ENCODE measurements at places on chromosomes 3 and 15. TPM values are rescaled to one million over a fixed set of nuclear protein-coding genes. Genes with fewer than 3 reads are reported as not detected.

DNA sequence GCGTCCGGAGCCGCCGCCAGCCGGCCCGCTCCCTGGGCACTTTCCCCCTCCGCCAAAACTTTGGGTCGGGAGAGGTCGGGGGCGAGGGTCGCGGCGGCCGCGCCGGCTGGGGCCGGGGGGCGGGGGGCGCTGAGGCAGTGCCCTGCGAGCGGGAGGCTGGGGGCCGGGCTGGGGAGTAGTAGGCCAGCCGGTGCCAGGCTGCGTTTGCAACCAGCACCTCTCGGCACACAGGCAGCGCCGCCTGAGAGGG is 452 bp downstream of the BBX start:
- no peak for DNase-seq

DNA sequence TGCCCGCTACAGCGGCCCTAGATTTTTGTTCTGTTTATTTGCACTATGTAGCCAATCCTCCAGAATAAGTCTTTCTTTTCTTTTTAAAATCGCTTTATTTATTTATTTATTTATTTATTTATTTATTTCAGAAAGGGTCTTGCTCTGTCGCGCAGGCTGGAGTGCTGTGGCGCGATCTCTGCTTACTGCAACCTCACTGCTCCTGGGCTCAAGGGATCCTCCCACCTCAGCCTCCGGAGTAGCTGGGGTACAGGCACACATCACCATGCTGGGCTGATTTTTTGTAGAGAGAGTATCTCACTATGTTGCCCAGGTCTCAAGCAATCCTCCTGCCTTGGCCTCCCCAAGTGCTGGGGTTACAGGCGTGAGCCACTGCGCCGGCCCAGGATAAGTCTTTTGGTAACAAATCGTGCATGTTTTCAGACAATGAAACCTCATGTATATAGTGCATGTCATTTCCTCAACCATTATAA is 333 bp upstream of the MTFMT start:
- DNase-seq: no peak

- DNase-seq: no peak
Measured at GRCh38 chr15:97482521-97482920, 478.0 kb upstream of the ARRDC4 start.

DNA sequence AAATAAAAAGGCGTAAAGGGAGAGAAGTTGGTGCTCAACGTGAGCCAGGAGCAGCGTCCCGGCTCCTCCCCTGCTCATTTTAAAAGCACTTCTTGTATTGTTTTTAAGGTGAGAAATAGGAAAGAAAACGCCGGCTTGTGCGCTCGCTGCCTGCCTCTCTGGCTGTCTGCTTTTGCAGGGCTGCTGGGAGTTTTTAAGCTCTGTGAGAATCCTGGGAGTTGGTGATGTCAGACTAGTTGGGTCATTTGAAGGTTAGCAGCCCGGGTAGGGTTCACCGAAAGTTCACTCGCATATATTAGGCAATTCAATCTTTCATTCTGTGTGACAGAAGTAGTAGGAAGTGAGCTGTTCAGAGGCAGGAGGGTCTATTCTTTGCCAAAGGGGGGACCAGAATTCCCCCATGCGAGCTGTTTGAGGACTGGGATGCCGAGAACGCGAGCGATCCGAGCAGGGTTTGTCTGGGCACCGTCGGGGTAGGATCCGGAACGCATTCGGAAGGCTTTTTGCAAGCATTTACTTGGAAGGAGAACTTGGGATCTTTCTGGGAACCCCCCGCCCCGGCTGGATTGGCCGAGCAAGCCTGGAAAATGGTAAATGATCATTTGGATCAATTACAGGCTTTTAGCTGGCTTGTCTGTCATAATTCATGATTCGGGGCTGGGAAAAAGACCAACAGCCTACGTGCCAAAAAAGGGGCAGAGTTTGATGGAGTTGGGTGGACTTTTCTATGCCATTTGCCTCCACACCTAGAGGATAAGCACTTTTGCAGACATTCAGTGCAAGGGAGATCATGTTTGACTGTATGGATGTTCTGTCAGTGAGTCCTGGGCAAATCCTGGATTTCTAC is at the start of gene RARB:
Gene RARB (plus strand): TSS at position 322 of the 847 bp plus-strand sequence. CDS start 469 bp downstream, at position 791.
- DNase-seq: peak; percentile 93

Gene C2CD4A
- 0.86 TPM for polyA plus RNA-seq

DNA sequence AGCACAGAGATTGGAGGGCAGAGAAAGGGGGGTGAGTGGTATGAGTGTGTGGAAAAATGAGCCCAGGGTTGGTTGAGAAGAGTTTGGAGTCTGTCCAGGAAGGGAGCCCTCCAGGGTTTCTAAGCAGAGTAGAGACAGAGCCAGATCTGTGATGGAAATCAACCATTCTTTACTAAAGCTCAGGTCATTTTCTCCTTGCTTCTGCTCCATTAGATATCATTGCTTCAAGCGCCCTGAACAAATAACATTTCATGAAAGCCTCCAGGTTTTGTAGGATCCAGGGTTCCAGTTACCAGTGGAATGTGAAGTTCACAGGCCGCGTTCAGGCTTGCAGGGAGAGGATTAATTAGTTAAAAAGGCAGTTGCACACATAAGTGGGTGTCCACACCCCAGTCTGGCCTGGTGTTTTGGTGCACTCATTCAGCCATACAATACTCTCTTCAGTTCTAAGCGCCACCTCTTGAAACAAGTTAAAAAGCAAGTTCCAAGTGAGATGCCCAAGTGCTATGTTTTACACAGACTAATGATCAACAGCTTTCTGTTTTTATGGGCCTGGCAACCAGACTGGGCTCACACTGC is 16.4 kb upstream of the BOC start:
- DNase-seq: no peak

GRCh38 chr15:60764408-60764963 is 285.5 kb upstream of the ICE2 start:
- no peak for DNase-seq

GRCh38 chr3:138381950-138382715 is 33.8 kb downstream of the MRAS start:
- peak; percentile 36 for DNase-seq

- DNase-seq: no peak
Measured at GRCh38 chr3:51378726-51379125, 6.4 kb upstream of the MANF start.

DNA sequence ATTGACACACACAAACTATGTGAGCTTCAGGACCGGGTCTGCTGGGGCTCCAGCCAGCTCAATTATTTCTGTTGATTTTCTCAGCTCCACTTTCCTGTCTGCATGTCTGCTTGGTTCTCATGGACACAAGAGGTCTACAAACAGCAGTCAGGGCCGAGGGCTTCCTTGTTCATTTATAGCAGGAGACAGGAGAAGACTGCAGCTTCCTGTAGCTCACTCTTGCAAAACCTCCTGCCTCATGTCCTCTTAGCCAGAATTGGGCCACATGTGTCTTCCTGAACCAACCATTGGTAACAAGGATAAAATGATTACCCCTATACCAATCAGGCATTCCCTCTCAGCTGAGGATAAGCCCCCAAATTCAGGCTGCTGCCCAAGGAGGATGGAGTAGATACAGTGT is 182.8 kb downstream of the TLE3 start:
- no peak for DNase-seq

DNA sequence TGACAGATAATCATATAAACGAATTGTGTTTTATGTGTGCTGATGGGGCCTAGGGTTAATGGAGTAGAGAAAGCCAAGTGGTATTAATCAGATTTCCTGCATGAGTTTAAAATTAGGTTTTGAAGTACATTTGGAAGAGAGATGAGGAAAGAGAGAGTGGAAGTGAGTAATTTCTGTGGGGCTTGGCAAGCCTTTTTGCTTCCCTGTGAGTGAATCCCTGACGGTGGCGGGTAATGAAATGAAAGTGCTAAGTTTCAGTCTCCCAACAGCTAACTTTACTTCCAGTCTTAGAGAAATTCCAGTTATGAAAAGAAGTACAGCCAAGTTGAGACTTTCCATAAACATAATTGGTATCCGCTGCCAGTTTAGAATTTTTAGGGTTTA is 139.4 kb downstream of the BBX start:
- peak; percentile 61 for DNase-seq

- no peak for DNase-seq
Measured at GRCh38 chr15:59131969-59132562, 27.1 kb downstream of the CCNB2 start.

Gene TMEM212
- 0.41 TPM for polyA plus RNA-seq

Gene CPNE4
- polyA plus RNA-seq: 20.5 TPM

DNA sequence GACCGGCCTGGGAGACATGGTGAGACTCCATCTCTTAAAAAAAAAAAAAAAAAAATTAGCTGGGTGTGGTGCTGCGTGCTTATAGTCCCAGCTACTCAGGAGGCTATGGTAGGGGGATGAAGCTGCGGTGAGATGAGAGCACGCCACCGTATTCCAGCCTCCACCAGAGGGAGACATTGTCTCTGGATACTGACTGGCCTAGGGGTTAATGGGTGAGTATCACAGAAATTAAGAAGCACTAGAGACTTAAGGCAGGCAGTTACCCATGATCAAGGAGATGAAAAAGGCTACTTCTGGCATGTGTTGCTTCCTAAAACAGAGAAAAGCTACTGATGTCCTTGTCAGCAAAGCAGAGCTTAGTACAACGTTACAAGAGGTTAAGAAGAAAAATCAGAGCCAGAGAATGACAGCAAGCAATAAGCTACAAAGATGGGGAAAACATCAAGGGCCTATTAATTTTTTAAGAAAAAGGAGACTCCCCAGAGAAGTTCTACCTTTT is 8.6 kb downstream of the TFRC start:
- DNase-seq: peak; percentile 88

DNA sequence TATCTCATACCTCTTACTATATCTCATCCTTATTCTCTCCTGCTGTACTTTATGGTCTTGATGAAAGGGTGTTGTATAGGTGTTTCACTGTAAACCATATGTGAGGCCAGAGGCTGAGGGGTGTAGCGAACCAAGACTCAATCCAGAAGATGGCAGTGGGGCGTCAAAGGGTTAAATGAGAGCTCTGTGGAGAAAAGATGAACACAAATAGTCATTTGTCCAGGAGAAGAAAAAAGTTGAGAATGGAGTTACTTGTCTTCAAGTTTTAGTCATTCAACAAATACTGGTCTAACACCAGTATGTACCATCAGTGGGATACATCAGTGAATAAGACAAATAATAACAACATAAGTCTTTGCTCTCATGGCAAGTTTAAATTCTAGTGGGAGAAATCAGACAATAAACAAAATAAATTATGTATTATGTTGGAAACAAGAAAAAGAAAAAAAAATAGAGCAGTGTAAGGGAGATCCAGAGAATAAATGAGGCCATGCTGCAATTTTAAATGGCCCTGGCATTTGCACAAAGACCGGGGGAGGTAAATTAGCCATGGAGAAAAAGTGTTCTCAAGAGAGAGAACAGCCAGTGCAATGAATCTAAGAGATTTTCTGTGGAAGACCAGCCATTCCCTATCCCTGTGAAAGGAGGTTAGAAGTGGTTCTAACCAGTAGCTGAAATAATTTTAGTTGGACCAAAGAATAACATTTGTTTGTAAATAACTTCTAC is 77.0 kb upstream of the UMPS start:
- peak; percentile 79 for DNase-seq

- no peak for DNase-seq
Measured at GRCh38 chr15:42090370-42090769, 4.0 kb downstream of the PLA2G4D start.

DNA sequence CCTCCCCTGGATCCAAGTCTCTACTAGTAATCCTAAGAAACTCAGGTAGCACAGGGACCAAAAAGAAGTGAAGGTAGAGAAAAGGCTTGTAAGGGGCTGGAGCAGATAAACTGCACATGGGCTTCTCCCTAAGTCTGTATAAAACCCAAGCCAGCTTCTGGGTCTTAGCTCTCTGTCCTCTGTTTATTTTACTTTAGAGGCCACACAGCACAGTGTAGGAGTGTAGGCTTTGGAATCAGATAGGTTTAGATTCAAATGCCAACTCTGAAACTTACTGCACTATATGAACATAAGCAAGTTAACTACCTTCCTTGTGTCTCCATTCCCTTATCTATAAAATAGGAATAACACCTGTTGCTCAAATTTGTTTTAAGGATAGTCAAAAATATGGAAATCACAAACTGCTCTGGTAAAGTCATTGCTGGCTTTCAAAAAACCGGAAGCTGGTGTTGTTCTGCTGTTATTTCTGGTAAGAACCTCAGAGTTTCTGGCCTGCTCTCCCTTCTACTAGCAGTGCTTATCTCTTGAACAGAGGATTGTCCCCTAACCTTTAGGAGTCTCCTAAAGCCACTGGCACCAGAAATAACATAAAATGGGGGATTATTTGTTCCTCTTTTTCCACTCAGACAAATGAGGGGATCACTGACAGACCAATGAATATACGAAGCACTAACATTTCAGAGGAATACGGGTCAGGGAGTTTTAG is 33.8 kb downstream of the PIK3R4 start:
- DNase-seq: no peak

Gene PLIN1
- 0.27 TPM for polyA plus RNA-seq

Gene CAPN3
- polyA plus RNA-seq: 46.7 TPM

- DNase-seq: no peak
Measured at GRCh38 chr15:80953953-80954778, 35.5 kb downstream of the MESD start.

Gene C3orf38
- 20.5 TPM for polyA plus RNA-seq

Data from spinal cord (tissue), 10 donors.